IMR-90 (cell line): ENCODE measurements at places on chromosomes 2 and 18. TPM values are rescaled to one million over a fixed set of nuclear protein-coding genes. Genes with fewer than 3 reads are reported as not detected.

- no peaks in the 10 kb centered on the region for H3K36me3 ChIP-seq
- H3K4me3 ChIP-seq = no peak overlapping the region
- H3K27me3 ChIP-seq = no peaks in the 10 kb centered on the region
- no peaks in the 10 kb centered on the region for H3K4me1 ChIP-seq
- H3K27ac ChIP-seq = no peak overlapping the region
- DNase-seq = no peak
Measured at GRCh38 chr18:30623401-30624065, 419.0 kb downstream of the DSC3 start.

DNA sequence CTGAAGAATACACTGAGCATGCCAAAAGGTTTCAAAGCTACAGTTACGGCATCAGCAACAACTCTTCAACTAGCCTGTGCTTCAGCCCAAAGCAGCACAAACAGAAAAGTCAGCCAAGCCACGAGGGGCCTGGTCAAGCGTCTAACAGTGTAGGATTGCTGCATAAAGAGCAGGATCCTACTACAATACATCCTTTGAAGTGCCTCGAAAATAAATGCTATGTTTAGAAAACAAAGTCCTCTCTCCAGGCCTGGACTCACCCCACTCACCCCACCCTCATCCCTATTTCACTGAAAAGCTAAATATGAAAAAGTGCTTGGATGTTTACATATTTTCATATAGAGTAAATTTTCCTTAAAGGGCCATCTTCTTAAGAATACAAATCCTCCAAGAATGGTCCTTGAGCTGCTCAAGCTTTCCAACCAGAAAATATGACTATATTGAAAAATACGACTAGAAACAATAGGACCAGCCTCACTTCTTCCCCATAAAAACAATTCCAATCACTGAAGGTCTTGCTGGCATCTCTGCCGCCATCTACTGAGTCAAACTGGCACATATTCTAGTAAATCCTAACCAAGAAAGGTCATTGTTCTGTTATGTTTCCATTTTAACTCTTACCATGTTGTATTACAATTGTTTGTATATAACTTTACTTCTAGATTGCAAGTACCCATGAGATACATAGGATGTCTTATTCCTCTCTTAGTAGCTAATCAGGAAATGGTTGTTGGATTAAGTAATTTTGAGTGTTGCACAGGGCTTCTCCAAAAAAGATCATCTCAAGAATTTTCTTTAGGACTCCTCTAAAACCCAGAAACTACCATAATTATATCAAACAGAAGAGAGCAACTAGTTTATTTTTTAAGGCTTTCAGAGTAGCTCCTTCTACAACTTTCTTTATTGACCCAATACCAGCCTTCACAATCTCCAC, 63.6 kb downstream of the CLHC1 start:
- no peak overlapping the region for H3K4me3 ChIP-seq
- peak overlapping the region; percentile 59 for H3K27ac ChIP-seq
- no peaks in the 10 kb centered on the region for H3K27me3 ChIP-seq
- H3K36me3 ChIP-seq = no peaks in the 10 kb centered on the region

DNA sequence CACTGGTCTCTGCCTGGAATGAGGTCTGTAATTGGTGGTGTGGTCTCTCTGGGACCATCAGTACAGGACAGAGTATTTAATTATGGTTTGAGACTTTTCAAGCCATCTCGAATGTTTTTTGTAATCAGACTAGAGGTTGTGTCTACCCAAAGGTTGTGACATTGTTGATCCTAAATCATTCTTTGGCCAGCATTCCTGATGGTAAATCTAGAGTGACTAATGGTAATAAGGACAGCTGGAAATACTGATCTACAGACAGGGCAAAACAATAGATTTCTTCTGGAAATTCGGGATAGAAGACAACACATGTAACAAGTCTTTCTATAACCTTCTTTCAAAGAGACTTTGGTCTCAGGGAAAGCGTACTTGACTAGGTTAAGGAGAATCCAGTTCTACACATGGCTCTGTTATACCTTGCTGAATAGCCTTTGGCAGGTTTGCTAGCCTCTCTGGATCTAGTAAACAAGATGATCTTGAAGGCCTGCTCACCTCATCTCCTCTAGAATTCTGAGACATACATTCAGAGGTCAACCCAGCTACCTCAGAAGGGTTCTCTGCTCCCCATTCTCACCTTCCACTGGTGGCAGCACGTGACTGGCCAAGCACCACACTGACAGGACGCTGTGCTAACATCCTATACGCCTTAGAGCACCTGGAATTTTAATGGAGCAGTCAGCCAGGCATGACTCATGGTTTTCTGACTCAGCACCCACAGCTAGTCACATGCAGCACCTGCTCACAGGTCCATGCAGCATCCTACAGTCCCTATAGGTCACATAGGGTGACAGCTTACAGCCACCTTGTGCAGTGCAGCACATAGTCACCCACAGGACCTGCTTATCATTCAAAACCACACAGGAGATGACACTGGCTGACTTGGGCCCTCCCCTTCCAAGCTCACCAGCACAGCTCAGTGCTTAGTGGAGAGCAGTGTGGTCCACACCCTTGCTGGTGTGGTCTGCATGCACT, 12.2 kb downstream of the PLB1 start:
- DNase-seq = peak; percentile 17
- no peaks in the 10 kb centered on the region for H3K4me1 ChIP-seq
- peaks cover 47% of the 10 kb centered on the region for H3K27me3 ChIP-seq
- H3K36me3 ChIP-seq = no peaks in the 10 kb centered on the region
- no peak overlapping the region for H3K27ac ChIP-seq

- no peak overlapping the region for H3K27ac ChIP-seq
- H3K36me3 ChIP-seq = peaks cover 4% of the 10 kb centered on the region
- peak; percentile 23 for DNase-seq
- H3K27me3 ChIP-seq = no peaks in the 10 kb centered on the region
Measured at GRCh38 chr18:36757991-36758390, 70.8 kb downstream of the TPGS2 start.

DNA sequence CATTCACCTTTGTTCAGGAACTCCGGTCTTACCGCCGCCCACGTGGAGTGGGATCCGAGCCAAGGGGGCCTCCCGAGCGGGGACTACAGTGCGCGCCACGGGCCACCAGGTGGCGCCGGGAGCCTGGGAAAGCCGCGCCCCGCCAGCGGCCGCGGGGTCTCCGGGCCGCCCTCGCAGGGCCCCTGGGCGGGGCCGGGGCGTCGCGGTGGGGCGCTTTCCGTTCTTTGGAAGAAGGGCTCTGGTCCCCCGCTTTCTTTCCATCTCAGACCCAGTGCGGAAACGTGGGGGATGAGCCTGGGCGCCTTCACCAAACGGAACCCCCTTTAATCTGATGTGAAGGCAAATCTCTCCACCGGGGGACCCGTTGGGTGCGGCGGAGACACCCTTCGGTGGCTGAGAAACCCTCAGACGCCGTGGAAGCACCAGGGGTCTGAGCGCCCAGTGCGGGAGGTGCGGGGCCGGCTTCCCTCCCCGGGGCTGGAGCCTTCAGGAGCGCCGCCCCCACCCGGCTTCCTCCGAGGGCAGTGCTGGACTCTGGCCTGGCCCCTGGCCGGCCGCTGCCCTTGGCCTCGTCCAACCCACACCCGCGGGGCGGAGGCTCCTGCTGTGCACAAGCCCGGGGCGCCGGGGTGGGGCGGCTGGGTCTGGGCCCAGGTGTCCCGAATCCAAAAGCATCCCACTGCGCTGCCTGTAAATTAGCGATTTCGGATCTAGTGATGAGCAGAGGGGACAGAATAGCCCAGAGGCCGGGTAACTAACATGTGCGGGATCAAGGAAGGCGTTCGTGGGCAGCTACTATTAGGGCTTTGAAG, 44.6 kb downstream of the GORASP2 start:
- peaks cover 4% of the 10 kb centered on the region for H3K4me1 ChIP-seq
- H3K27me3 ChIP-seq = no peaks in the 10 kb centered on the region; the same call in 1 of the 2 replicates
- peak; percentile 66 for DNase-seq
- peaks cover 2% of the 10 kb centered on the region; the same call in 1 of the 2 replicates for H3K36me3 ChIP-seq
- peak overlapping the region; percentile 86 for H3K4me3 ChIP-seq

Gene DSG1
- total RNA-seq = not detected in 2 replicates

DNA sequence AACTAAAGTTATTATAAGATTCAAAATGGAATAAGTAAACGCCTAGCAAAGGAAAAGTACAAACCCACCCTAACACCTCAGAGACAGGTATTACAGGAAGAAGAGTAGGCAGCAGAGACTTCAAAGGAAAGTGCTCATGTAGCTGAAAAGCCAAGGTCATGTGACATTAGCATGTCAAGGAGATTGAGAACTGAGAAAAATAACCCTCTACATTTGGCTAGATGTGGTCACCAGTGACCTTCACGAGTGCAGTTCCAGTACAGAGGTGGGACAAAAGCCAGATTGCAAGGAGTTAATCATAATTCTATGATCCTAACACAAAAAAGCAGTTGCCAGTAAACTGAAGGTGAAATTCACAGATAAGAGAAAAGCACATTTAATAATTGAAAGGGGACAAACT, 252.7 kb downstream of the ZEB2 start:
- H3K36me3 ChIP-seq = no peaks in the 10 kb centered on the region
- no peak for DNase-seq
- H3K27ac ChIP-seq = no peak overlapping the region
- H3K27me3 ChIP-seq = no peaks in the 10 kb centered on the region
- no peak overlapping the region for H3K4me3 ChIP-seq

Gene STK17B
- 48.9 and 50.3 TPM in 2 replicates for total RNA-seq

GRCh38 chr18:76988827-76989646, 143.5 kb downstream of the MBP start:
- DNase-seq = no peak
- H3K4me3 ChIP-seq = no peak overlapping the region
- no peaks in the 10 kb centered on the region for H3K36me3 ChIP-seq
- H3K27me3 ChIP-seq = peaks cover 12% of the 10 kb centered on the region
- no peaks in the 10 kb centered on the region for H3K4me1 ChIP-seq
- no peak overlapping the region for H3K27ac ChIP-seq

- DNase-seq = no peak
- H3K27ac ChIP-seq = no peak overlapping the region
Measured at GRCh38 chr18:26909599-26910290, 44.2 kb upstream of the AQP4 start.

Gene UNC80
- not detected in 2 replicates for total RNA-seq

Gene ALPP
- not detected in 2 replicates for total RNA-seq

GRCh38 chr2:217999595-217999959, 3.2 kb downstream of the TNS1 start:
- H3K27me3 ChIP-seq = no peaks in the 10 kb centered on the region
- H3K4me1 ChIP-seq = peaks cover 43% of the 10 kb centered on the region
- DNase-seq = no peak
- no peak overlapping the region for H3K4me3 ChIP-seq
- 0 out of 2 replicates have a peak overlapping the region, but pooled peaks have one; percentile 2 for H3K27ac ChIP-seq
- H3K36me3 ChIP-seq = peaks cover 2% of the 10 kb centered on the region; the same call in 1 of the 2 replicates

DNA sequence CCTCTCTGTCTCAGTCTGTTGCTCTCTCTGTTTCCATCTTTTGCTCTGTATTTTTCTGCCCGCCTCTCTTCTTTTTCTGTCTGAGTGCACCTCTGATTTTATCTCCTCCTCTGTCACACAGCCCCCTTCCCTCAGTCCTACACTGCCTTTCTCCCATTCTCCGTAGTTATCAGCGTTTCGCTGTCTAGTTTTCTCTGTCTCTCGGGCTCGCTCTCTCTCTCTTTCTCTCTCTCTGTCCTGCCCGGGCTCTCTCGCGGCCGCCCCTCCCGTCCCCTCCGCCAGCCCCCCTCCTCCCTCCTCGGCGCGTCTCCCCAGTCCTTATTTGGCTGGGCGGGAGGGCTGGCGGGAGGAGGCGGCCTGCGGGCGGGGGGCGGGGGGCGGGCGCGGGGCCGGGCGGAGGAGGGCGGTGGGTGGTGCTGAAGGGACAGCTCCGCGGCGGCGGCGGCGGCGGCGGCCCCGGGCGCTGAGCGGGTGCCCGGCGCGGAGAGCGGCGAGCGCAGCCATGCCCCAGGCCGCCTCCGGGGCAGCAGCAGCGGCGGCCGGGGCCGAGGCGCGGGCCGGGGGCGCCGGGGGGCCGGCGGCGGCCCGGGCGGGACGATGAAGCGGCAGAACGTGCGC, at the start of gene KCNK3:
Gene KCNK3 (plus strand): TSS at position 444 of the 618 bp plus-strand sequence. CDS start 154 bp downstream, at position 598.
- H3K27me3 ChIP-seq = peaks cover 65% of the 10 kb centered on the region
- DNase-seq = peak; percentile 25
- no peaks in the 10 kb centered on the region for H3K36me3 ChIP-seq
- H3K4me3 ChIP-seq = peak within 1 kb of the TSS; percentile 28
- peaks cover 2% of the 10 kb centered on the region for H3K4me1 ChIP-seq

DNA sequence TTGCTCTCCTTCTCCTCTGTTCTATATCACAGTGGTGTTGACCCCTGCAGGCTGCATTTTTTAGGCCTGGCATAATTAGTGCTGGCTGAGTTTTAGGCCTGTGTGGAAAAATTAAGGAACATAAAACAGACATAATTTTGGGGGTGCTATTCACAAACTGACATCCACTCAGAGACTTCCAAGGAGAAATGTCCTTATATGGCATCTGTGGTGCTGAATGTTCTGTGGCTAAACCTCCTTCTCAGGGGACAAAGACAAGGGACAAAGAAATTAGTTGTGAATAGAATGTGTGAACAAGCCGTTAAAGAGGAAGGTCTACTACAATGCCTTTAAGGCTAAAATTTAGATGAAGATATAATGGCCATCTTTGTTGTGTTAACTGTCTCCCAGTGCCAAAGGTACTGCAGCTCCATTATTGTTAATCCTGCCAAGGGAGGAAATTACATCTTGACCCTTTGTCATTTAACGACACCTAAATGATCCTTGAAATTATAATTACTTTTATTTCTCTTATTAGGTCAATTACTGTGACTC, 870.0 kb upstream of the CHAC2 start:
- H3K4me3 ChIP-seq = no peak overlapping the region
- H3K27me3 ChIP-seq = no peaks in the 10 kb centered on the region
- DNase-seq = no peak
- no peaks in the 10 kb centered on the region for H3K4me1 ChIP-seq

- DNase-seq = no peak
- H3K27ac ChIP-seq = no peak overlapping the region
- H3K4me3 ChIP-seq = no peak overlapping the region
- no peaks in the 10 kb centered on the region for H3K36me3 ChIP-seq
Measured at GRCh38 chr2:25895610-25896009, 17.3 kb upstream of the ASXL2 start.

Gene PLEKHM3
- 8.6 and 11.3 TPM in 2 replicates for total RNA-seq

DNA sequence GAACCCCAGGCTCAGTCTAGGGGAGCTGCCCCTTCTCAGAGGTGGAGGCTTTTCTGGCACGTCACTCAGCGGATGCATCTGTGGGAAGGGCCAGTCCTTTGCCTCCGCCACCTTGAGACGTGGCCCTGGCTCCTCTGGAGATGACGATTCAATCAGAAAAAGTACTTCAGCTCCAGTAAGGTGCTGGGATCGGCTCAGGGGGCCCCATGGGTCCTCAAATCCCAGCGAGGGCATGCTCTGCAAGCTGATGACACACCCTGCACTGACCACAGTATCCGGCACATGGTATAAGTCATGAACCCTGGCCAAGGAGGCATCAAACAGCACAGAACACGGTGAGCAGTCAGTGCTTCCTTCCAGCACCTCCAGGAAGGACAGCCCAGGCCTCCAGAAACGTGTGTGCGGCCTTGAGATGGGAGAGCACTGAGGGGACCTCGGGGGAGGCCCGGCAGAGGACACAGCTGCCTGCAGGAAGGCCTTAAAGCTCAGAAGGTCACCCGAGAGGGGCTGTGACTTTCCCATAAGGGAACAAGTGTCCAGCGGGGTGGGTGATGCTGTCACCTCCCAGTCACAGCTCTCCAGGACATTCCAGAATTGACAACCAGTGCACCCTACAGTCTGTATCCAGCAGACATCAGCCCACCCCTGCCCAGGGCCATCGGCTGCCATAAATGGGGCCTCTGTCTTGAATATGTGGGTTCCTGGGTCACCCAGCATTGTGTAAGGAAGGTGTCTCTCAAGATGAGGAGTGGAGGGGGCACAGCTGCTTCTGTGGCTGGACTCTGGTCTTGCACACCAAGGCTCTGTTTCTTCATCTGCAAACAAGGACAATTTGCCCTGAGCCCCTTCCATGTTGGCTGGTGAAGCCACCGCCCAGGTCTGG, 205.8 kb downstream of the NDUFA10 start:
- no peaks in the 10 kb centered on the region for H3K4me1 ChIP-seq
- H3K4me3 ChIP-seq = no peak overlapping the region
- no peak overlapping the region for H3K27ac ChIP-seq
- H3K27me3 ChIP-seq = no peaks in the 10 kb centered on the region
